ENCODE measurements at places on chromosomes 13 and 19. TPM values are rescaled to one million over a fixed set of nuclear protein-coding genes. Genes with fewer than 3 reads are reported as not detected.

- no peak for DNase-seq
Observed at GRCh38 chr13:98133946-98134345, 8.9 kb upstream of the FARP1 start.

DNA sequence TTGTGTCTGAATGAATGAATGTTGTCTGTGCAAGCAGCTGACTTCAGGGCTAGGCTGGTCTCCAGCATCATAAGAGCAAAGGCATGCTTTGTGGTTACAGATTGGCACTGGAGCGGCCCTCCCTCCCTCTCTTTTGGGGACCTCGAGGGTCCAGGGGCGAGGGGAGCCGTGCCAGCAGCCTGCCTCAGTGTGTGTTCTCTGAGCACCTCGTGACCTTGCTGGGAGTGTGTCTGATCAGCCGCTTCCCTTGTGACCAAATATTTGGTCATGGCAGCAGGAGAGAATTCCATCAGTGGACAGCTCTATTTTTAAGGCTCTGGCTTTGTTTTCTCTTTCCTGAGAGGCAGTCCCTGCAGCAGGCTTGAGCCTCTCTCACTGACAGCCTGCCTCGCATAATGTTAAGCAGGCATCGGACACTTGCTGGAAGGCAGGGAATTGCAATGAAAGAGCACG, 329.7 kb downstream of the UQCRFS1 start:
- no peak for DNase-seq

- DNase-seq, result no peak
Observed at GRCh38 chr19:15318241-15318691, 14.1 kb downstream of the BRD4 start.

The ATXN8OS gene
- not detected for total RNA-seq

The FCGBP gene
- 6,996 TPM for total RNA-seq

DNA sequence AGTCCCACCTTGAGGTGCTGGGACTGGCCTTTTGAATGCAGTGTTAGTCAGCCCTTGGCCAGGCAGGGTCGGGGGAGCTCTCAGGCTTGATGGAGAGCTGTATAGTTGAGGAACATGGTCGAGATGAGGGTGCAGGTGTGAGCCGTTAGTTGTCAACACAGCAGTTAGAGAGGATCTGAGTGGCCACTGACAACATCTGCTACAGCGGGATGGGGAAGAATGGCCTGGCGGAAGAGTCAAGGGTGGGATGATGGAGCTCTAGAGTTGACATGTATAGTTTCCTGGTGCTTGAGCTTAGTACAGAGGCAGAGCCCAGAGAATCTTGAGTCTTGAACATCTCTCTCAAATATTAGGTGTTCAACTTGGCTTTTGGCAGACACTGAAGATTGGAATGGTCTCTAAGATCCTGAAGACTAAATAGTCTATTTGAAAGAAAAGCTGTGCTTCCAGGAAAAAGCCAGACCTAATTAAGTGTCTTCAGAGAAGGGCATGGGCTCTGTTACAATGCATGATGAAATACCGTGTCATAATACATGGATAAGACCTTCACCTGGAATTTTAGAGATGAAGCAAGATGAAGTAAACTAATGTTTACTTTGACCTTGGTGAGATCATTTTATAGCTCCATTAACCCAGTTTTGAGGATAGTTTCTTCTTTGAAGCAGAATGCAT, 9.7 kb downstream of the PCCA start:
- no peak for DNase-seq

DNA sequence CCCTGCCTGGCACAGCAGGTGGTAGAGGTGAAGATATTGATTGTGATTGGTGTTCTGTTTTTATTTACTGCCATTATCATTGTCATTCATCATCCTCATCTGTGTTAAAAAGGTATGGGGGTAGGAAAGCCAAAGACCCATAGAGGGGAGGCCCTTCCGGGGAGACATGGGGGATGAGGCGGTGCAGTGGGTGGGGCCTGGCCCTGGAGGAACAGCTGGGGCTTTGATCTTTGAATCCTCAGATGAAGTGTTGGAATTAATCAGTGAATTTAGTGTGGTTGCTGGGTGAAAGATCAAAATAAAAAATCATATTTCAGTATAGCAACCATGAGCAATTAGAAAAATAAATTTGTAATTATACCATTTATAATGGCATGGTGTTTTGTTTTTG, 7.4 kb downstream of the PTH2 start:
- no peak for DNase-seq

GRCh38 chr19:16536130-16536529, 6.1 kb downstream of the CHERP start:
- DNase-seq, result no peak

DNA sequence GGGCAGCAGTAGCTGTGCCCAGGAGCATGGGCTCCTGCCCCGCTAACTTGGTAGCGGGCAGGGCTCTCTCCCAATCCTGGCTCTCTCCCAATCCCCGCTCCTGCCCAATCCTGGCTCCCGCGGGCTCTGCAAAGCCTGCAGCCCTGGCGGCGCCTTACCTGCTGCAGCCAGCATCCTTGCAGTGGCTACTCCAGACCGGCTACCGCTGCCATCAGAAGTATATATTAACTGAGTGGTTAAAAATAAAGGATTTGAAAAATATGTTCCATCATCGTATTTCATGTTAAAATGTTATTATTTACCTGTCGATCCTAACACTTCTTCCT, 698.2 kb downstream of the SLITRK1 start:
- no peak for DNase-seq

GRCh38 chr13:51194942-51195341, 27.3 kb upstream of the FAM124A start:
- DNase-seq, result no peak

DNA sequence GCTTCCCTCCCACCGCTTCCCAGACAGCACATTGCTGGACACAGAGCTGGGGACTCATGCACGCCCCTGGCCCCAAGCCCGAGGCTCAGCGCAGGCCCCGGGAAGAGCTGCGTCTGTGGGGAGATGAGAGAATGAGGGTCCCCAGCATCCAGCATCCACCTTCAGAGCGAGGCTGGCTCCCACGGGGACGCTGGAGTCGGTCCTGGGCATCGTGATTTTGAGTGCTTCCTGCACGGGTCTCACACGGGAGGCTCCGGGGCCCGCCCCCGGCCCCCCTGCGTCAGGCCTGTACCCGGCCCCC, 4.7 kb downstream of the NCLN start:
- no peak for DNase-seq

DNA sequence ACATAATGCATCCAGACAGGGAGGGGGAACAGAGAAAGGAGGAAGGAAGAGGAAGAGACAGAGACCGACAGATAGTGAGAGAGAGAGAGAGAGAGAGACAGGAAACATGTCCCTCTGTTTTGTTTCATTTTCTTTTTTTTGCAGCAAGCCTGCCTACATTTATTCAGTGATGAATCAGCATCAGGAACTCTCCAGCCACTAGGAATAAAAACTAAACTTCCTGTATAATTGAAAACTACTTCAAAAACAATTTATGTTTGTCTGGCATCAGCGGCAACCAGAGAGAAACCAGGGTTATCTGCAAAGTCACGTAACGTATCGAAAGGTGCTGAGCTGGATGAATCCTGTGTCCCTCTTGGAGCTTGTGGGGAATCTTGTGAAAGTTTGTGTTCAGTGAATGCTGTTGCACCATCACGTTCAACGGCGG, 148.6 kb upstream of the SOX21 start:
- no peak for DNase-seq

The FXYD7 gene
- total RNA-seq, result not detected

- DNase-seq, result no peak
Observed at GRCh38 chr19:18232540-18233223, 6.4 kb upstream of the PDE4C start.

DNA sequence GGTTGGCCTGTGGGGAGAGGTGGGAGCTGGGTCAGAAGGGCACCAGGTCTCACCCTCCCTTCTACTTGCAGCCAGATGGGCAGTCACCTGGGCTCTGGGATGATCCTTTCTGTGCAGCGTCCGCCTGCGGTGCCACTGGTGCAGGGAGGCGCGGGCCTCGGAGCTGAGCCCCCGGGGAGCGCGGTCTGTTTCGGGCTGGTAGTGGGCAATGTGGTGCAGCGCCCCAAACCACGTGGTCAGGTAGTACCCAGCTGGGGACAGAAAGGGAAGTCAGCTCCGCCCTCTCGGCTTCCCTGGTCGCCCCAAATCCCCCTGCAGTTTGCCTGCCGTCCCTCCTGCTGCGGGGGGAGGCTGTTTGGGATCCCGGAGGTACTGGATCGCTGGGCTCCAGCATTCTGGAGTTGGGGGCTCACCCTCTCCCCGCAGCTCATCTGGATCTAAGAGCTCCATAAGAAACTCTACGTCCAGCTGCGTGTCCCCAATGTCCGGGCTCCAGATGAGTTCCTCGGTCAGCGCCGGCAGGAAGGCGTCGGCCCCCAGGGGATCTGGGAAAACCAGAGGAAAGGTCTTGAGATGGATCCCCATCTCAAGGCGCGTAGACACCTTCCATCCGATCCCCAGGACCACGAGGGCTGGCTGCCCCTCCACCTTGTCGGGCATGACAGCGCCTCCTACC, 8.8 kb downstream of the RINL start:
- DNase-seq, result peak; percentile 51

- peak; percentile 66 for DNase-seq
Observed at GRCh38 chr19:13909430-13909829, 3.4 kb downstream of the CC2D1A start.

The LRP3 gene
- total RNA-seq, result 7.2 TPM

- peak; percentile 26 for DNase-seq
Observed at GRCh38 chr13:21672796-21673538, 2.1 kb downstream of the FGF9 start.

GRCh38 chr19:20858218-20858617, 64.8 kb upstream of the ZNF85 start:
- no peak for DNase-seq

The METTL21C gene
- total RNA-seq, result not detected

- DNase-seq, result no peak
Observed at GRCh38 chr13:44312834-44313551, 60.6 kb upstream of the SERP2 start.

DNA sequence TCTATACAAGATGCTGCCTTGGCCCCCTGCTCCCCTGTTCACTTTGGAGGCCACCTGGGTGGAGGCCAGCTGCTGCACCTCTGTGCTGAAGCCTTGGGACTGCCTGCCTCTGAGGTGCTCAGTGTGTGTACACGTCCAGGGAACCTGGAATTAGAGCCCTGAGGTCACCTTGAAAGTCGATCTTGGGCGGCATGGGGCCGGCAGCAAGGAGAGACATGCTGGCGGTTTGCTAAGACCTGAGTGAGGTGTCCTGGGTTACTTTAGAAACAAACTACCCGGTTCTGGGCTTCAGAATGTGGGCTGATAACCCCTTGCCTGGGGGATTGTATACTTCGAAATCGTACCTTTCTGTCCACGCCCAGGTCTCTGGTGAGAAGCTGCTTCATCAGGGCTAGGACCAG, 25.5 kb downstream of the TSSK6 start:
- no peak for DNase-seq

DNA sequence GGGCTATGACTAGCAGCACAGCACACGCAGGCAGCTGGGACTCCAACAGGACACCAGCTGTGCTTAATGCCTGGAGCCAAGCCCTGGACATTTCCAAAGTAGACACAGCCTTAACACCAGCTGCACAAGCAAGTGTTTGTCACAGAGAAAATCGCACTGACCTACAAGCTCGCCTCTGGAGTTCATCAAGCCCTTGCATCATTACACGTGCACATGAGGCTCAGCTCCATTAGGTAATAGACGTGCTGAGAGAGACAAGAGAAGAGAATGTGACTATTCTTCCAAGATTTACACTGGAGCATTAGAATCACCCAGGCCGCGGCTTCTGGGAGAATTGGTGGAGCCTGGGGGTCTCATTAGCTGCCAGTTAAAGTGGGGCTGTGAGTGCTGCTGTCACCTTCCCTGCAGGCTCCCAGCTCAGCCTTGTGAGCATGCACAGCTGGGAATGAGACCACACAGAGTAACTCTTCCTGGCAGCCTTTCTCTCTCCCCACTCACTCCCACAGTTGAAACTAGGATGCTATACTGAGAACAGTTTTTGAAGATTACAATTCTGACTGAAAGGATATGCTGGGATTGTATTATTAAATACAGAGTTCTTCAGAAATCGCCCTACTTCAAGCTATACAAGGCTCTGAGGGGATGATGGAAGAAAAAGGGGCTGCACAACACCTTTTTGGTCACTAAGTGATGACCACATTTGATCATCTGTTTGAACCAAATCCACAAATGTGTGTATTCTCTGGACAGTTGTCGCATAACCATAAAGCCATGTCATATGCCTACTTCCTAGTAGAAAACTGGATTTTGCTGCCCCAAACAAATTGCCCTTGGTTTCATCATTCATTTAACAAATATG, 10.5 kb downstream of the STOML3 start:
- DNase-seq, result no peak

DNA sequence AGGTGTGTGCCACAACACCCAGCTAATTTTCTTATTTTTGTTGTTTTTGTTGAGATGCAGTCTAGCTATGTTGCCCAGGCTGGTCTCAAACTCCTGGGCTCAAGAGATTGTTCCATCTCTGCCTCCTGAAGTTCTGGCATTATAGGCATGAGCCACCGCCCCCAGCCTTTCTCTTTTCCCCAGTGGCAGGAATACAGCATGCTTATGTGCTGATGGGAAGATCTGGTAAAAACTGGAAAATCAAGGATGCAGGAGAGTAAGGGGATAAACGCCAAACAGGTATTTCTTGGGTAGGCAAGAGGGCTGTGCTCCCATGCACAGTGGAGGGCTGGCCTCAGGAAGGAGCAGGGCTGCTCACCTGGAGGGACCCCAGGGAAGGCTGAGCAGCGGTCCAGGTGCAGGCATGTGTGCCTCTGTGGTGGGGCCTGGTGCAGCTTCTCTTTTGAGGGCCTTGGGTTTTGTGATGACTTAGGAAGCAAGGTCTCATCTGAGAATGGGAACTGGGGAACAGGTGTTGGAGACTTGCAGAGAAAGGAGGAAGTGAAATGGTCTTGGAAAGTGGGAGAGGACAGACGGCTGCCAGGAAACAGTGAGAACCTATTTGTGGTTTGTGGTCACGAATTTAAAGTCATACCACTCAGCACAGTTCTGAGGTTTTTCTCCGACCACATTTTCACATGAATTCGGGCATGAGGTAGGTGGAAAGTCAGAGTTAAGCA, 106.5 kb downstream of the TEX26 start:
- DNase-seq, result no peak

DNA sequence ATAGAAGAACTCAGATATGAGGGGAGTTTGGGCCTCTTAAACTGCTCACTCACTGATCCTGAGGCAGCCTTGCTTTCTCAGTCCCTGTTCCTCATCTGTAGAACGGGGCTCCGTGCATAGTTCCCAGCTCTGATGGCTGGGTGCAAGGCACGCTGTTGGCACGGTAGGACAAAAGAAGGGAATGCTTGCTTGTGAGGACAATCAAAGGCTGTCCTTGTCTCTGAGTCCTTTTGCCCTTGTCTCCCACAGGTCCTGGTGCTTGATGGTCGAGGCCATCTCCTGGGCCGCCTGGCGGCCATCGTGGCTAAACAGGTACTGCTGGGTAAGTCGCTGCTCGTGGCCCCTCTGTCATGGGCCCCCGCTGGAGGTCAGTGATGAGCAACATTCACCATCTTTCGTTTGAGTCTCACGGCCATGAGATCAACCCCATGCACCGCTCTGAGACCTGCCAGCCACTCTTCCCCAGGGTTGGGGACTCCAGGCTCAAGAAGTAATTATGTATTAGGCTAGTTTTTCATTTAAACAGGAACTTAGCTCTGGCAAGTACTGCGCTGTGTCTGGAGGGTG, 2.3 kb downstream of the RPL13A start:
- DNase-seq, result no peak

Data from left colon (tissue), 2 donors.